Muscle of arm (tissue), 14 donors: ENCODE measurements at places on chromosomes 6 and 20. TPM values are rescaled to one million over a fixed set of nuclear protein-coding genes. Genes with fewer than 3 reads are reported as not detected.

Gene LHFPL5
- polyA plus RNA-seq = not detected

- DNase-seq = no peak
Observed at GRCh38 chr6:5318617-5319272, 57.4 kb downstream of the FARS2 start.

DNA sequence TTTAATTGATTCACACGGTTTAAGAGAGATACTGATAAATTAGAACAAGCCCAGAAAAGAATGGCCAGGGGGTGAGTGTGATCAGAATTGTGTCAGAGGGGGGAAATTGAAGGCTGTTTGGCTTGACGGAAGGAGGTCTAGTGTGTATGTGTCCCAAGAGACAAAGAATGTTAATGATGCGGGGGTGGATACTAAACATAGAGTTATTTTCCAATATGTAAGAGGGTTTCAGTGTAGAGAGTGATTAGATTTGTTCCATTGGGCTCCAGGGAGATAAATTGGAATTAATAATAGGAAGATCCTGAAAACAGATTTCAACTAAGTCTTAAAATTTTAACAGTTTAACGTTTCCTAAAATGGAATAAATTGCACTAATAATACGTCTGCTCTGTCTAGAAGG, 38.1 kb upstream of the UTRN start:
- peak; percentile 61 for DNase-seq

GRCh38 chr20:40606237-40606636, 82.8 kb downstream of the MAFB start:
- no peak for DNase-seq
